Hepatocyte (in vitro differentiated cells): ENCODE measurements at places on chromosomes 1 and 21. TPM values are rescaled to one million over a fixed set of nuclear protein-coding genes. Genes with fewer than 3 reads are reported as not detected.

The EXO1 gene
- total RNA-seq = 1.6 and 5.0 TPM in 2 replicates

The PAX7 gene
- total RNA-seq = not detected in 2 replicates

GRCh38 chr1:111015222-111015621 is 51.5 kb upstream of the LRIF1 start:
- no peaks in the 10 kb centered on the region for H3K36me3 ChIP-seq
- no peak for DNase-seq
- no peaks in the 10 kb centered on the region for H3K4me1 ChIP-seq

DNA sequence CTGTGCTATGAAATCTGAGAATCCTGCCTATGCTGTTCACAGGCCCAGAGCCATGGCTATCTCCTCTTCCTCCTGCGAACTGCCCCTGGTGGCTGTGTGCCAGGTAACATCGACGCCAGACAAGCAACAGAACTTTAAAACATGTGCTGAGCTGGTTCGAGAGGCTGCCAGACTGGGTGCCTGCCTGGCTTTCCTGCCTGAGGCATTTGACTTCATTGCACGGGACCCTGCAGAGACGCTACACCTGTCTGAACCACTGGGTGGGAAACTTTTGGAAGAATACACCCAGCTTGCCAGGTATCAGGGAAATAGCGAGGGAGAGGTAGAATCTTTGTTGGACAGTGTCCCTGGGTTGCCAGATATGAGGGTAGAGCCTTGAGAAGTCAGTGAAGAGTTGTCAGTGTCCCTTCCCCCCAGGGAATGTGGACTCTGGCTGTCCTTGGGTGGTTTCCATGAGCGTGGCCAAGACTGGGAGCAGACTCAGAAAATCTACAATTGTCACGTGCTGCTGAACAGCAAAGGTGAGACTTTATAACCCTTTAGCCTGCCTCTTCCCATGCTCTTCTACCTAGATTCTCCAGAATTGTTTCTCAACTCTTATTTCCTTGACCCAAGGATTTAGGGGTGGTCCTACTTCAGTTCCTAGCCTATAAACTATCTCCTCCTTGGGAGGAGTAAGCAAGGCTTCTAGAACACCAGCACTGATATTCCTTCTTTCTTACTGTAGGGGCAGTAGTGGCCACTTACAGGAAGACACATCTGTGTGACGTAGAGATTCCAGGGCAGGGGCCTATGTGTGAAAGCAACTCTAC is 1.4 kb downstream of the NIT1 start:
- H3K27ac ChIP-seq = peak overlapping the region; percentile 95
- peaks cover 30% of the 10 kb centered on the region for H3K4me1 ChIP-seq
- H3K27me3 ChIP-seq = no peaks in the 10 kb centered on the region
- H3K4me3 ChIP-seq = no peak overlapping the region
- H3K36me3 ChIP-seq = no peaks in the 10 kb centered on the region
- peak; percentile 86 for DNase-seq

DNA sequence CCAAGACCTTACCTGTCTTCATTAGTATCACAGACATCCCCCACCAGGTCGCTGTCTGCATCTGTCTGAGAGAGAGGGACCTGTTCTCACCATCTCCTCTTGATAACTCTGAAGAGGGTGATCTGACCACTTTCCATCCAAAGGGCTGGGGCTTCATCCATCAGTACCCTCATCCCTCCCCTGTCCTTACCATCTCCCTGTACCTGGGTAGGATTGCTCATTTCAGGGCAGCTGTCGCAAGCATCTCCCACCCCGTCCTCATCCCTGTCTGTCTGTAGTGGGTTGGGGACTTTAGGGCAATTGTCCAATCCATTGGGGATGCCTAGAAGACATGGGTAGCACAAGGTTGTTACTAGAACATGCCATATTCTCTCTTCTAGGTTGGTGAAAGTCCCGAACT is 7.9 kb downstream of the THBS3 start:
- H3K4me1 ChIP-seq = peaks cover 7% of the 10 kb centered on the region
- no peaks in the 10 kb centered on the region for H3K36me3 ChIP-seq
- no peak overlapping the region for H3K27ac ChIP-seq

- H3K4me1 ChIP-seq = no peaks in the 10 kb centered on the region
- H3K36me3 ChIP-seq = no peaks in the 10 kb centered on the region
- H3K27ac ChIP-seq = no peak overlapping the region
- H3K27me3 ChIP-seq = no peaks in the 10 kb centered on the region
- no peak overlapping the region for H3K4me3 ChIP-seq
Measured at GRCh38 chr1:67917006-67917405, 83.7 kb upstream of the GNG12 start.

GRCh38 chr1:219247441-219247840 is 73.8 kb downstream of the LYPLAL1 start:
- H3K27me3 ChIP-seq = no peaks in the 10 kb centered on the region
- no peak overlapping the region for H3K4me3 ChIP-seq
- H3K36me3 ChIP-seq = no peaks in the 10 kb centered on the region
- H3K4me1 ChIP-seq = no peaks in the 10 kb centered on the region
- H3K27ac ChIP-seq = no peak overlapping the region
- DNase-seq = no peak

DNA sequence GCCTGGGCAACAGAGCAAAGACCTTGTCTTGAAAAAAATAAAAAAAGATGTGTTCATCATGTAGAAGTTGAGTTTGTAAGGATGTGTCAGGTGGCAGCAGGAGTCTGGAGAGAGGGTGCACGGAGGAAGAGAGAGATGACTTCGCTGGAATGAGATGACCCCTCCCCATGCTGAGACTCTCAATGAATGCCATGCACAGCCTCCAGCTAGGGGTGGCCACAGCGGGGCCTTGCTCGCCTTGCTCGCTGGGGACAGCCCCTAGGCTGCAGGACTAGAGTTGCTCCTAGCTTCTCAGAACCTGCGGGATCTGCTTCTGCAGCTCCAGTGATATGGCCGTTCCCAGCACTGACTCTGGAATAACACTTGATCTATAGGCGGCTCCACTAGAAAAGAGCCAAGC is 6.6 kb upstream of the C2CD2 start:
- H3K27ac ChIP-seq = no peak overlapping the region
- H3K4me3 ChIP-seq = no peak overlapping the region
- no peaks in the 10 kb centered on the region for H3K27me3 ChIP-seq
- DNase-seq = no peak
- H3K36me3 ChIP-seq = no peaks in the 10 kb centered on the region

- peak overlapping the region; percentile 94 for H3K27ac ChIP-seq
- H3K4me1 ChIP-seq = peaks cover 22% of the 10 kb centered on the region
- no peaks in the 10 kb centered on the region for H3K27me3 ChIP-seq
- no peaks in the 10 kb centered on the region for H3K36me3 ChIP-seq
- no peak for DNase-seq
Measured at GRCh38 chr21:34808569-34809204, 139.9 kb downstream of the CLIC6 start.
